ENCODE measurements at places on chromosomes 1 and 21.

GRCh38 chr1:2806591-2806990 lies 5.1 kb upstream of the TTC34 start:
- DNase-seq = no peak

DNA sequence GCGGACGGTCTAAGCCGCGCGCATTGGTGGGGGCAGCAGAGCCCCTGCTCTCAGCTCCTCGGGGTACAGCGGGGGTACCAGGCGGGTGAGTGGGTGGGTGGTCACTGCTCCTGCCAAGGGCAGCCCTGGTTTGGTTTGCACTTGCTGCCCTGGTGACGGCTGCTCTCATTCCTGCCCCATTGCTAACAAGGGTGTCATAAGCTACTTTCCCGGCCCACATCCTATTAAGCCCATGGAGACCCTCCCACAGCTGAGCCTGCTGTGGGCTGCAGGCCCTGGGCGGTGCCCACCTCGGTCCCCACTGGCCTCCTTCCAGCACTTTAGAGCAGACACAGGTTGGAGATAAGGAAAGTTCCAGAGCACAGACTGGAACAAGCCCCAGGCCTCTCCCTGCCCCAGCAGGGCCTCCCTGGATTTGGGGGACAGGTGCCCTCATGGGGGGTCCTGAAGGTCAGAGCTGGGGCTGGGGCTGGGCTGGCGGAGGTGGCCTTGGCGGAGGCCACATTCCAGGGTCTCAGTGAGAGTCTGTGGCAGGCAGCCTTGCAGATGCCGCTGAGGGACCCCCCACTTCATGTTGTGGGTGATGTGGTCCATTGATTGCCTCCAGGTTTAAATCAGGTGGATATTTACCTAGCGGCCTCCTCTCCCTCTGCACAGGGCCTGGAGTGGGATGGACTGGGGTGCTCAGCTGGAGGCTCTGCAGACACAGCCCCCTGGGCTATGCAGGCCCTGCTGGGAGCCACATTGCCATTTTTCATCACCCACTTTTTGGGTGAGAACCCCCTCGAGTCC lies 27.0 kb downstream of the COL18A1 start:
- DNase-seq = no peak

DNA sequence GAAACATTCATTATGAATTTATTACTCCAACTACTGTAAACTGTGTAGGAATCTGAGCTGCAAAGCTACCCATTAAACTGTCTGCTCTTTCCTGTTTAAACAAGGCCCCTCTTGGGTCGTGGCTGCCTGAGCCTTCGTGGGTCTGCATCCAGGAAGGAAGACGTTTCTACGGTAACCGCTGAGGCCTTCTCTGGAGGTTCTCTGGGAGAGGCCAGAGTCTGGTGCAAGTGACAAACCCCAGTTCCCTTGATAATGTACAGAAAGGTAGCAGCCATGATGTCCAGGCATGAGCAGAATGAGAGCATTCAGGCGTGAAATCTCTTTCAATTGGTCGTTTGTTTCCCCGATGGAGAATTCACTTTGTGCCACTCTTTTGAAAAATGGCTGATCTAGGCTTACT lies 350.2 kb downstream of the PLPP3 start:
- DNase-seq = no peak

DNA sequence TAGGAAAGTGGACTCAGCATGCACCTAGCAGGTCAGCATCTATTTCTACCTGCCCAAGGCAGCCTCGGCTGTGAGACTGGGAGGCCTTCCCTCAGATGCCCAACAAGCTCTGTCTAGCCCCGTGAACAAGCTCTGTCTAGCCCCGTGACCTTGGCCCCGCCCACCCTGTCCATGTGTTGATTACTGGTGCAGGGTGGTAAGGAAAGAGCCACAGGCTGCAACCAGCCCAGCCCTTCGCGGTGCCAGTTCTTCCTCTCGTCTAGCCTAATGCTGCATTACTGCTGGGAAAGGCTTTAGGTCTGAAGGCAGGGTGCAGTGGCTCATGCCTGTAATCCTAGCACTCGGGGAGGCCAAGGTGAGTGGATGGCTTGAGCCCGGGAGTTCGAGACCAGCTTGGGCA lies 2.2 kb downstream of the GPR153 start:
- DNase-seq = no peak

DNA sequence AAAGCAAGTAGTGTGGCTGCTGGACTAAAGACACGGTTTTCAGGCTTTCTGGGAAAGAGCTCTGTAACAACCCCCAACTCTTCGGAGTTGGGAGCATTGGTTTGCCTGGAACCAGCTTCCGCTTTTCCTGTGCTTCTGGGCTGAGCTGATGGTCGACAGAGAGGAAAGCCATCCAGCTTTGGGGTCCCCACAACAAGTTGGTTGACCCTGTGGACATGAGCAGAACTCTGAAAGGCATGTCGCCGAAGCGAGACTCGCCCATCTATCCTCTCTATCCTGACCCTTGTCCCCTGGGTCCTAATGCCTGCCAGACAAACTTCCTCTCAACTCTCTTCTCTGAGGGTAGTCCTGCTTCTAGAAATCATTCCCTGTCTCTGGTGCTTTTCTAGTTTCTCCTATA lies 31.9 kb upstream of the FCGR2A start:
- no peak for DNase-seq

GRCh38 chr1:24901791-24902470 lies 28.1 kb downstream of the RUNX3 start:
- no peak for DNase-seq

GRCh38 chr1:110634455-110635311 lies 28.5 kb upstream of the KCNA2 start:
- peak; percentile 89 for DNase-seq

DNA sequence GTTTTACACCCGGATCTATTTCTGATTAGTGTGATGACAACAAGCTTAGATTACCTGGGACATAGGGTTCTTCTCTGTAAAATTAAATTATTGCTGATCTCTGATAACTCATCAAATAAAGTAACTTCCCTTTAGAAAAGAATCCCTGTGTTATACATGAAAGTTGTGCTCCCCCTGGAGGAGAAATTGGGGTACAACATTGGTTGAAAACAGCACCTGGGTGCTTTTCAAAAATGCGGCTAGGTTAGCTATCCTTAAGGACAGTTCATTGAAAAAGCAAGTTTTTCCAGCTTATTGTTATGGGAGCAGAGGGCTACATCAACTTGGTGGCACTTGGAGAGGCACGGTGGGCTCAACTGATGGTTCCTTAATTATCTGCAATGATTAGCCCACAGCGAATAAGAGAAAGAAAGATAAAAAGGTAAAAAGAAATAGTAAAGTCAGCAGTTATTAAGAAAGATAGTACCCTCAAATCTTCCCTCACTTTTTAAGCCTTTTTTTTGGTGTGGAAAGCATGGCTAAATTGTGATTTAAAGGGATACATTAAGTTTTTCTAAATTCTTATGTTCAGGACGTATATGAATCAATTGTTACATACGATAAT lies 97.8 kb downstream of the FMN2 start:
- peak; percentile 38 for DNase-seq

DNA sequence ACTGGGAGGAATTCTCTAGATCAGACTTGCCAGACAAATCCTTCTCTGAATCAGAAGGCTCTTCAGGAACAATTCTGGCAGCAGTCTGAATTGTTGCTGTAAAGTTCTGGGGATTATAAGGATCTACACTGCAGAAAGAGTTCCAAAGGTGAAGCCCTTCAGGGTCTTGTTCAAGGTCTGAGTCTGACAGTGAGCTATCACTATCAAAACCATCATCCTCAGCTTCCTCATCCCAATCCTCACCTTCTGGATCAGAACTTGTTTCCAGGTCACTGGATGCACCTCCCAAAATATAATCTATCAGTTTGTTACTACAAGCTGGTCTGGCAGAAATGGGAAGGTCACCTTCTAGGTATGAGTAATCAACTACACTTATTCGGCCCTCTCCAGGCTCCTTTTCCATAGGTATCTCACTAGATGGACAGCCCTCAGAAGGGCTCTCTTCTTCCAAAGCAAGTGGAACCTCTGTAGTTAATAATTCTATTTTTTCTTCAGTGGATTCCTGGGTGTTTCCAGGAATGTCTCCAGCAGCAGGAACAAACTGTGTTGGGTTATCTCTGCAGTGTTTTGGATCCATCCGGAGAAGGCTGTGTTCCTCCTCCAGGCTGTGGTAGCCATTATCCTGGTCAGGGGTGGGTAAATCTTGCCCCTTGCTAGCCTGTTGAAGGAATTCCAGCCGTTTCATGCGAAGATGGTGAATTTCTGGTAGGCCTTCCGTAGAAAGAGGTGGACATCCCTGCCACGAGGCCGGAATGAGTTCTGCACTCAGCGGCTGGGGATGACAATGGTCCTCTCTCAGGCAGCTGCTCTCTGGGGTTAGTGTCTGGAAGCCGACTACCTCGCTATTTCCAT lies 1.6 kb downstream of the PPP1R15B start:
- no peak for DNase-seq

DNA sequence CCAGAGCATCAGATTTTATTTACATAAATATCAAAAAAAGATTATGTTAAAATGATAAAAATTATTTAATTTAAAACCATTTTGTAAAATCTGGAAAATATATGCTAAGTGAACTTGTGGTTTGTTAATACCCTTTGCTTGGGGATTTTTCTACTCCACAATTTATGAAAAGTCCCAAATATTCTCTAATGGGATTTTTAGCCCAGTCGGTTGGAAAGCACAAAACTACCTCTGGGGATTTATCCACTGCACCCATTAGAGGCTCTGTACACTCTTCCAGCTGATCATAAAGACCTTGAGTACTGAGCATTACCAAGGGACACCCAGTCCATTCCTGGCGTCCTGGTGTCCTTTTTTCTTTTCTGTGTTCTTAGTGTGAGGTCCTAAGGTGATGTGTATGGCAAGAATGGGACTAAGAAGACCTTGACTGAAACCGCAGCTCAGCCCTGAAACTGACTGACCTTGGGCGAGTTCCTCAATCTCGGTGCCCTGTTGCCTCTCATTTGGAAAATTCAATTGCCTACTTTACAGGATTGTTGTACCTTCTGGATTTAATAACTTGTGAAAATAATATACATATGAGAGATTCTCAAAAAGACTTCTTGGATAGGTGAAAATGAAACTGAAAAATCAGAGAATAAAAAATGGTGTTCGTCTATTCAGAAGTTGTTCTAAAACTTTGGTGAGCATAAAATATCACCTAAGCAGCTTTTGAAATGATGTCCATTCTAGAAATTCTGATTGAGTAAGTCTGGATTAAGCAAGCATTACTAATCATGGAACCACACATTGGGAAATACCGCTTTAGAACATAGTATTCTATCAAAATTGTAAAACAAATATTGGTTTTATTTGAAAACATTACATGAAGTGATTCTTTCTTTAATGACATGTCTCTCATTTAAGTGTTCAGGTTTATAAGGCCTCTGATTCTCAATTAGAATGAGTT lies 21.5 kb upstream of the SAMSN1 start:
- no peak for DNase-seq

GRCh38 chr1:23168079-23168444 lies 594 bp downstream of the LUZP1 start:
- DNase-seq = no peak

- DNase-seq = no peak
Observed at GRCh38 chr21:45465105-45465504, 60.1 kb downstream of the COL18A1 start.

GRCh38 chr1:32755810-32756159 lies 53.2 kb upstream of the SYNC start:
- DNase-seq = no peak

- no peak for DNase-seq
Observed at GRCh38 chr1:168706391-168706992, 22.5 kb downstream of the DPT start.

GRCh38 chr1:48182439-48182838 lies 40.1 kb upstream of the SLC5A9 start:
- DNase-seq = no peak

- DNase-seq = no peak
Observed at GRCh38 chr1:234932106-234932505, 196.5 kb downstream of the TOMM20 start.

- DNase-seq = no peak
Observed at GRCh38 chr1:25563330-25564215, 20.2 kb downstream of the LDLRAP1 start.

DNA sequence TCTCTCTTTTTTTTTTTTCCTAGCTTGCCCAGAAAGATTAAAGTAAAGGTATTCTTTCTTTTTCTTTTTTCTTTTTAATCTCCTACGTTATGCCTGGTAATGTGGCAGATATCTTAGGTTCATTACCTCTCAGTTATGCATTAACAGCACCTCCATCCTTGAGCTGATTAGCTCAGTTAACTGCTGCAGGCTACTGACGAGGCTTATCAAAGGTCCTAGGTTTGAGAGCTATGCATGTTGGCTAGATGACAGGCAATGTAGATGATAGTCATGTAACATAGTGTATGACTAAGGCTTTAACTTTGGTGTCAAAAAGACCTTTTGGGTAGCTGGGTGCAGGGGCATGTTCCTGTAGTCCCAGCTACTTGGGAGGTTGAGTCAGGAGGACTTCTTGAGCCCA lies 53.7 kb upstream of the CACYBP start:
- DNase-seq = no peak

- DNase-seq = no peak
Observed at GRCh38 chr1:113007706-113008364, 51.8 kb upstream of the SLC16A1 start.

DNA sequence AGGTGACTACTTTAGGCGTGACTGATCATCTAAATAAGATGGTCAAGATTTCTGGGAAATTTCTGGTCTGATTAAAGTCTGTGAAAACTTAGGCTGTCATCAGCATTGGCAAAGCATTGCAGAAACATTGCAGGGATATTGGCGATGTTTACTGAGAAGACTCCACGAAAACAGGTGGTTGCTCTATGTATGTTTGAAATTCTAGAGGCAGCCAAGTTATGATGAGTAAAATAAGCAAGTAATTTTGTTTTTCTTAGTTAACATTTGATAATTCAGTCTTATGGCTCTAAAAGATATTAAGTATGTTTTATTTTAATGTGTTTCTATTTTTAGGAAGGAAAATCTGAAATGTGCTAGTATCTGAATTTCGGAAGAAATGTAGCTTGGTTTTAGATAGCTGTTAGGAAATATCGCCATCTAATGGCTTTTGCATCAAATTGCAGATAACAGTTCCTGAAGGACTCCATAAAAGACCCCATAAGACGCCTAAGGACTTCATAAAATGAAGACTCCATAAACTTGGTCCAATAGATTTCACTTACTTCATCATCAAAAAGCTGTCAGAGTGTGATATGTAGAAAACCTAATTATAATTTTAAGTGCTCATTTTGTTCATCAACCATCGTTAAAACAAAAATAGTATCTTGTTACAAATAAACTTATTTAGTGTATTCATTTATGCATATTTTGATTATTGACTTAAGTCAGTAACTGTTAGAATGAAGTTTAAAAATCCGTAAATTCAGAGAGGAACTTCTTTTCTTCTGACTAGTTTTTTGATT lies 344.6 kb downstream of the RYR2 start:
- peak; percentile 17 for DNase-seq

DNA sequence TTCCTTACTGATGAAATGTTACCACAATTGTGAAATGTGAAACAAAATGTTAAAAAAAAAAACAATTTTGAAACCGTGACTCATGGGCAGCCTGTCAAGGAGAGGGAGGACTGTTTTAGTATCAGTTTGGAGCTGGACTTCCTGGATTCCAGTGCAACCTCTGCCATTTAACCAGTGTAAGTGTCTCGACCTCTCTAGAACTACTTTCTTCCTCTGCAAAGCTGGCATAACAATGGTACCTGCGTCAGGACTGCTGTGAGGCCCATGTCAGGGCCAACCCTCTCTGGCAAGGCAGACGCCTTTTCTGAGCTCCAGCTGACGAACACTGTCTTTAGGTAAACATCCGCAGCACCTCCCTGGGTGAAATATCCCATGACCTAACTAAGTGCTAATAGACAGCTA lies 20.9 kb downstream of the URB1 start:
- peak; percentile 31 for DNase-seq
